Amniotic stem cell (primary cell): ENCODE measurements at places on chromosomes 13 and 19.

DNA sequence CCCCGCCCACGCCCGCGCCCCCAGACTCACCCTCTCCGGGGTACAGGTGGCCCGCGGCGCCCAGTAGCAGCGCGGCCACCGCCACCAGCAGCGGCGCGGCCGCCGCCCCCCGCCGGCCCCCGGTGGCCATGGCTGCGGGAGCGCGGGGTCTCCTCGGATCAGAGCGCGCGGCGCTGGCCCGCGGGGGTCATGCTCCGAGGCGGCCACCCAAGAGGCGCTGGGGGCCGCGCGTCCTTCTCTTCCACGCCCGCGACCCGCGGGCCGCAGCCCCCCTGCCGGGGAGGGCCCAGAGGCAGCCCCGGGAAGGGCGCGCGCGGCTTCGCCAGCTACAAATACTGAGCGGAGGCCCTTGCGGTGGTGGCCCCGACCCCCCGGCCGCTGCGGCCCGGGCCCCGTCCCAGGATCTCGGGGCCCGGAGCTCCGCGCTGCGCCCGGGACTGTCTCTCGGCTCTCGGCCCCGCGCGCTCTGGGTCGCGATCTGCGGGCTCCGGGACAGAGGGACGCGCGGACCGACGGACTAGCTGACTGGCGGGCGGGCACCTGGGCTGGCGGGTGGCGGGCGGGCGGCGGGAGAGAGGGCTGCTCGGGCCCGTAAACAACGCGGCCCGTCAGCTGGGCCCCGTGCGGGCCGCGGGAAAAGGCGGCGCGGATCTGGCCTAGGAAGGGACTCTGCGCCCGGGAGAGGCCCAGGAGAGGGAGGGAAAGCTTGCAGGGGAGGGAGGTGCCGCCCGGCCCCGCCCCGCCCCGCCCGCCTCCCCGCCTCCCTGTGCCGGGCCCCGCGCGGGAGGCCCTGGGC lies at the start of gene INSR:
INSR (minus strand) TSS at position 653 of the 796 bp plus-strand sequence; CDS start at position 130, 523 bp downstream.
- DNase-seq, result peak; percentile 80

DNA sequence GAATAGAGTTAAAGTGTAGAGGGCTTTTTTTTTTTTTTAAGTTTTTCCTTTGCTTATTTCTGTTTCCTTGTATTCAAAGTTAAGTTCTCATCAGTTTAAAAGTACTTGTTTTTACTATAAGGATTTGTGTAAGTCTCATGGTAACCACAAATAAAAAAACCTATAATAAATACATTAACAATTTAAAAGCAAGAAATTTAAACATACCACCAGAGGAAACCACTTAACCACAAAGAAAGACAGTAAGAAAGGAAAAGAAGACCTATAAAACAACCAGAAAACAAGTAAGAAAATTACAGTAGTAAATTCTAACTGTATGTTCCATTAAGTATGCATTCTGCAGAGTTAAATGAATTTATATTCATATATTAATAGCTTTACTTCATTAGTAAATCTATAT lies 999.1 kb upstream of the ATXN8OS start:
- DNase-seq, result no peak

- DNase-seq, result no peak
Measured at GRCh38 chr19:2517881-2518601, 42.1 kb downstream of the GADD45B start.

- no peak for DNase-seq
Measured at GRCh38 chr19:30391554-30392551, 19.7 kb downstream of the ZNF536 start.

DNA sequence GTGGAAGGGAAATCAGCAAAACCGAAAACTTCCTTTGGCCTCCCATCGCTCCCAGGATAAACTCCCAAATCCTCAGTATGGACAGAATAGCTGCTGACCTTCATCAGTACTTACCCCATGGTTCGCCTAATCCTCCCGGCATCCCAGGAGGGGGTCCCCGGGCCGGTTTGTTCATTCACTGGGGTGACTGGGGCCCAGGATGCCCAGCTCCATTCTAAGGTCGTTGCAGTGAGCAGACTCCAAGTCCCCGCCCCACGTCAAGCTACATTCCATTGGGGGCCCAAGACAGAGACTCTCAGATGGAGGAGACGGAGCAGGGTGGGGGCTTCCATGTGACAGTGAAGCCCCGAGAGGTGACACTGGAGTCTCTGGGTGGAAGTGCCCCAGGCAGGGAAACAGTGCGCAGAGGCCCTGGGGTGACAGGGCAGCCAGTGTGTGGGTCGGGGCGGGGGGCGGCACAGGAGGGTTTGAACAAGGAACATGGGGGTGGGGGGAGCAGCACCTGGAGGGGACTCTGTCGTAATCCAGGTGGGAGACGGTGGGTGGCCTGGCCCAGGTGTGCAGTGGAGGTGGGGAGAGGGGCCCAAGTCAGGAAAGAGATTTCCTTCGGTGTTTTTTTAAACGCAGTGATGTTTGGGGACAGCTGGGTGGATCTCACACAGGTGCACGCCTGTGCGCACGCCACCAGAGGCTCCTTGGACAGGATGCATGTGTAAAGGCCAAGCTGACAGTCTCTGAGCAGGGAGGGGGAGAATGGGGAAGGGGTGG lies 5.1 kb downstream of the SSBP4 start:
- DNase-seq, result no peak

DNA sequence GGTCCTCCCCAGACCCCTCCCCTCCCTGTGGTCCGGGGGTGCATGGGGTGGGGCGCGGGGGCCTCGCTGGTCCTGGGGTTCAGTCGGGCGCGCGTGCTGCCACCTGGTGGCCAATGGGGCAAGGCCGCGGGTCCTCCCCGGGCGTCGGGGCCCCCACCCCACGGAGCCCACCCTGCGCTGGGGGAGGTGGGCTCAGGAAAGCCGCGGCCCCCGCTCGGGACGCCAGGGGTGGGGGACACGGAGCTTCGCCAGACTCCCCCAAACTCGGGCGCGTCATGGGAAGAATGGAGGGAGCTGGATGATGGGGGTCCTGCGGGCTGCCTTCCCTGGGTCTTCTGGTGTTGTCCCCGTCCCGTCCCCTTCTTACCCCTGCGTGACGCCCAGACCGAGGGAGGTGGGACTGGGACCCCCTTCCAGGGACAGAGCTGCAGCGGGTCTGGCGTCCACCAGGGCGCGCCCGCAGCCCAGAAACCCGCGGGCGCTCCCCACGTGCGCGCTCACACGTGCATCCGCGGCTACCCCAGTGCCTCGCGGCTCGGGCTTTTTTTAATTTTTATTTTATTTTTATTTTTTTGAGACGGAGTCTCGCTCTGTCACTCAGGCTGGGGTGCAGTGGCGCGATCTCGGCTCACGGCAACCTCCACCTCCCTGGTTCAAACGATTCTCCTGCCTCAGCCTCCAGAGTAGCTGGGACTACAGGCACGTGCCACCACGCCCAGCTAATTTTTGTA lies 19.8 kb upstream of the TCF3 start:
- DNase-seq, result no peak

DNA sequence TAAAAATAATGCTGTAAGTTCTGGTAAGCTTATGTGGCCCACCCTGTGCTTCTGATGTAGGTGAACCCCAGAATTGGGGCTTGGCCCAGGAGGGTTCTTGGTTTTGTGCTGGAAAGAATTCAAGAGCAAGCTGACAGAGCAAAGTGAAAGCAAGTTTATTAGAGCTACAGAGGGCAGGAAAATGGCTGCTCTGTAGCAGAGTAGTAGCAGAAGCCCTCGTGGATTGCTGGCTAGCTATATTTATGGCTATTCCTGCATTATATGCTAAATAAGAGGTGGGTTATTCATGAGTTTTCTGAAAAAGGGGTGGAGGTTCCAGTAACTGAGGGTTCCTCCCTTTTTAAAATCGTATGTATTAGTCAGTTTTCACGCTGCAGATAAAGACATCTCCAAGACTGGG lies 20.6 kb upstream of the ZNF599 start:
- no peak for DNase-seq

DNA sequence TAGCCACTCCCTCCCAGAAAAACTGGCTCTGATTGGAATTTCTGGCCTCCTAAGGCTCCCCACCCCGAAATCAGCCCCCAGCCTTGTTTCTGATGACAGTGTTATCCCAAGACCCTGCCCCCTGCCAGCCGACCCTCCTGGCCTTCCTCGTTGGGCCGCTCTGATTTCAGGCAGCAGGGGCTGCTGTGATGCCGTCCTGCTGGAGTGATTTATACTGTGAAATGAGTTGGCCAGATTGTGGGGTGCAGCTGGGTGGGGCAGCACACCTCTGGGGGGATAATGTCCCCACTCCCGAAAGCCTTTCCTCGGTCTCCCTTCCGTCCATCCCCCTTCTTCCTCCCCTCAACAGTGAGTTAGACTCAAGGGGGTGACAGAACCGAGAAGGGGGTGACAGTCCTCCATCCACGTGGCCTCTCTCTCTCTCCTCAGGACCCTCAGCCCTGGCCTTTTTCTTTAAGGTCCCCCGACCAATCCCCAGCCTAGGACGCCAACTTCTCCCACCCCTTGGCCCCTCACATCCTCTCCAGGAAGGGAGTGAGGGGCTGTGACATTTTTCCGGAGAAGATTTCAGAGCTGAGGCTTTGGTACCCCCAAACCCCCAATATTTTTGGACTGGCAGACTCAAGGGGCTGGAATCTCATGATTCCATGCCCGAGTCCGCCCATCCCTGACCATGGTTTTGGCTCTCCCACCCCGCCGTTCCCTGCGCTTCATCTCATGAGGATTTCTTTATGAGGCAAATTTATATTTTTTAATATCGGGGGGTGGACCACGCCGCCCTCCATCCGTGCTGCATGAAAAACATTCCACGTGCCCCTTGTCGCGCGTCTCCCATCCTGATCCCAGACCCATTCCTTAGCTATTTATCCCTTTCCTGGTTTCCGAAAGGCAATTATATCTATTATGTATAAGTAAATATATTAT lies 6.1 kb downstream of the FOSB start:
- no peak for DNase-seq

GRCh38 chr19:19443902-19444680 lies 38.6 kb downstream of the GATAD2A start:
- DNase-seq, result no peak

DNA sequence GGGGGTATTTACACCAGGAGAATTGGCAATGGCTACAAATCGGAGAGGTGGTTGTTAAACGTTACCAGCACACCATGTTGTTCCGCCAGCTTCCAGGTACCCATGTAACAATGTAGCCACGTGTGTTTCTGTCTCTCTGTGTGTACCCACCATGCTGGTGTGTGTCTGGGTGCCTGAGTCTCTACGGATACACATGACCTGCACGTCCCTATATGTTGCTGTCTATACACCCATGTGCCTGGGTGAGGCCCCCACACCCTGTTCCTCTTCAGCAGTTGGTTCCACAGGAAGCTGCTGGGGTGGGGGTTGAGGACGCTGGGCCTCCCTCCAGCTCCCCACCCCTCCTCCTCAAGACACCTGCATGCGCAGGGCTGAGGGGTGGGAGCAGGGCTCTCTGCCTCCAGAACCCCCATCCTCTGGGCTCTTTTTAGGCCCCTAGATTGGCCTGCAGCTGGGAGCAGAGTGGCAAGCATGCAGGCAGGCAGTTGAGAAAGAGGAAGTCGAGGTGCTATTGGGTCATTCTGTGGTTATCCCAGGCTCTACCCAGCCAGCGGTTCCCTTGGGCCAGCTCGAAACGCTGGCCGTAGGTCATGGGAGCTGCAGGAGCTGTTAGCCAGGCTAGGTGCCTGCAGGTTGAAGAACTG lies at the start of gene ARHGEF18:
ARHGEF18 (plus strand) TSS at position 351 of the 644 bp plus-strand sequence. CDS start 13,954 bp downstream, outside the sequence.
- DNase-seq, result no peak

- no peak for DNase-seq
Measured at GRCh38 chr13:19601749-19602725, 31.4 kb upstream of the MPHOSPH8 start.

DNA sequence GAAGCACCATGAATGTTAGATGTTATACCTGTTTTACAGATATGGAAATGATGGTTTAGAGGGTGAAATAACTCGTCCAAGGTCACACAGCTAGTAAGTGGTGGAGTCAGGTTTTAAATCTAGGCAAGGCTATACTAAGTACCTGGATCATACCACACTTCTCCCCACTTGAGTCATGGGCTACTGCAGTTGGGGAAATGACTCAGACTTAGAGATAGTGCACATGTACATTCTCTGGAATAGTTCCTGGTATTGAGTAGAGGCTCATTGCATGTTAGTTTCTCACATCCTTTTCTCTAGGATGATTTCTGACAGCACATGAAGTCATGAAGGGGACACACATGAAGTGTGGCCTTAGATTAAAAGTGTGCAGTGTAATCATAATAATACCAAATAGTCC lies 76.2 kb upstream of the TNFSF11 start:
- no peak for DNase-seq

DNA sequence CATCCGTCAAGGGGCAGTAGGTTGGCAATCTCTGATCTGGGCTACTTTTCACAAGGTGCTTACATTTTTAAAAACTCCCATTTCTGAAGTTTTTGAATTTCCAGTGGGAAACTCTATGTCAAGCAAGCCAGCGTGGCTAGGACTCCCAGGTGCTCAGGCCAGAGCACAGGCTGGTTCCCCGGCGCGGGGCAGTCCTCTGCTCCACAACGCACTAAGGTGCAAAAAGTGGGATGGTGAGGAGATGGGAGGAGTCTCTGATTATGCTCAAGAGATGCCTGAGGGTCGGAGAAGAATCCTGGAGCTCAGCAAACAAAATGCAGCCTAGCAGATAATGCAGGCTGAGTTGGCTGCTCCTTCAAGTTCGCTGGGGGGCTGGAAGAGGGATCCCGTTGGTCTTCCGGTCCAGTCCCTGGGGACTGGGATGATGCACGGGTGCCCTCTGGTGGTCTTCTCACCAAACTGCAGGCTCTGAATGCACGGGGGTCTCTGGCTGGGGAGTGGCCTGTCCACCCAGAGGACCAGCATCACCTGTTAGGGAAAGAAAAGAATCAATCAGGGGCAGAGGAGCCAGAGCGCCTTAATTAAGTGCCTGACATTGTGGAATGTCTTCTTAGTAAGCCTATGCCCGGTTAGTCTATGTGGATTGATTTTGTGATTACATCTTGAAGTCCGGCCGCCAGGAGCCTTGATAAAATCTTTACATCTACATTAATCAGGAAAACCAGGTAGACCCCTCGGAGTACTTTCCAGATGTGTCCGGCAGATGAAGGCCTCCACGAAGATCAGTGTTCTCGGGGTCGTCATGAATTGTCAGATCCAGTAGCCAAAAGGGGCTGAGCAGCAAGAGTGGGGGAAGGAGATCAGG lies 244.4 kb upstream of the MAB21L1 start:
- no peak for DNase-seq

DNA sequence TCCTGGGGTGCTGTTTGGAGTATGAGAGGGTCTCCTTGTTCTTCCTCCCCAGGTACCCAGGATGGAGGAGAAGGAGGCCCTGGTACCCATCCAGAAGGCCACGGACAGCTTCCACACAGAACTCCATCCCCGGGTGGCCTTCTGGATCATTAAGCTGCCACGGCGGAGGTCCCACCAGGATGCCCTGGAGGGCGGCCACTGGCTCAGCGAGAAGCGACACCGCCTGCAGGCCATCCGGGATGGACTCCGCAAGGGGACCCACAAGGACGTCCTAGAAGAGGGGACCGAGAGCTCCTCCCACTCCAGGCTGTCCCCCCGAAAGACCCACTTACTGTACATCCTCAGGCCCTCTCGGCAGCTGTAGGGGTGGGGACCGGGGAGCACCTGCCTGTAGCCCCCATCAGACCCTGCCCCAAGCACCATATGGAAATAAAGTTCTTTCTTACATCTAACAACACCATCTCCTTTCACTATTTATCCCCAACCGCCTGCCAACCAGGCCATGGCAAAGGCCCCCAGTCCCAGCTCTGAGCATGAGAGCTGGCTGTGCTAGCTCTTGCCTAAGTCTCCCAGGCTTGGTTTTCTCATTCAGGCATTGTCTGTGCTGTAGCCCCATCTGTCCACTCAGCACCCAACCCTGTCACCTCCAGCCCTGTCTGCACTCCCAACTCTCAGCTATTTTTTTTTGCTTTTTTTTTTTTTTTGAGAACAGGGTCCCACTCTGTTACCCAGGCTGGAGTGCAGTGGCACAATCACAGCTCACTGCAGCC lies 11.2 kb downstream of the DKKL1 start:
- no peak for DNase-seq

- no peak for DNase-seq
Measured at GRCh38 chr19:47445937-47446402, 25.7 kb downstream of the SLC8A2 start.

- no peak for DNase-seq
Measured at GRCh38 chr13:114049026-114049425, 75.2 kb upstream of the C13orf46 start.
